COR-L47 (cell line): ENCODE measurements at places on chromosomes 12 and 14.

DNA sequence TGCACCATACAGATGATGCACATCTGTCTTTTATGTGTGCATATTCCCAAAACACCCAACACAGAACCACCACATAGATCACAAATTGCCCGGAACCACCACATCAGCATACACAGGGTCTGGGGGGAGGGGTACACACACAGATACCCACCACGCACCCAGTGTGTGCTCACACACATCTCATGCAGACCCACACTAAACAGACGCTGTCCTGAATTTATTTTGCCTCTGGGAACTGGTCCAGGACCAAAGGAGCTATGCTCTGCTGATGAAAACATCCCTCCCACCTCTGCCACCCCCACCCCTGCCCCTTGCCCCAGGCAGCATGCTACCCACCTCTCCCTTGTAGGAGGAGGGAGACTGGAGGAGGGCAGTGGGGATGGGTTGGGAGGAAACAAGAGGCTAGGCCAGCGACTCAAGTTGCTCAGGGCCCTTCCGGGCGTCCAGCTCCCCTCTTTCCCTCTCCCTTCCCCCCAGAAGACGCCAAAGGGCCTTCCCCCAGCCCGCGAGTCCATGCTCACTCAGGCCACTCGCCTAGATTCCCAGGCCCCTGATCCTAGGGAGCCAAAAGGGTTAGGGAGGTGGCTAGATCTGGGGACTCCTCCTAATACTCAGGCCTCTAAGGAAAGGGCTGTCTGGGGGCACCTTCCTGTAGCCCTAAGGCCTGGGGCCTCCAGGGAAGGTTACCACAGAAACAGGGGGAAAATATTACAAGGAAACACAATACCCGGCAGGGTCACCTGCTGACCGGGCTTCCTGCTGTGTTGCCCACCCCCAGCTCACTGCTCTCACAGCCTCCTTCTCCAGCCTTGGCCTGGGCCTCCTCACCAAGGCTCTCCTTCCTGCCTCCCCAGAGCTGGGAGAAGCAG lies 3.1 kb downstream of the HDAC7 start:
- DNase-seq, result no peak

- DNase-seq, result no peak
Measured at GRCh38 chr12:94209240-94209639, 60.9 kb downstream of the PLXNC1 start.

GRCh38 chr12:55847033-55847432 lies 4.3 kb upstream of the MMP19 start:
- DNase-seq, result no peak

DNA sequence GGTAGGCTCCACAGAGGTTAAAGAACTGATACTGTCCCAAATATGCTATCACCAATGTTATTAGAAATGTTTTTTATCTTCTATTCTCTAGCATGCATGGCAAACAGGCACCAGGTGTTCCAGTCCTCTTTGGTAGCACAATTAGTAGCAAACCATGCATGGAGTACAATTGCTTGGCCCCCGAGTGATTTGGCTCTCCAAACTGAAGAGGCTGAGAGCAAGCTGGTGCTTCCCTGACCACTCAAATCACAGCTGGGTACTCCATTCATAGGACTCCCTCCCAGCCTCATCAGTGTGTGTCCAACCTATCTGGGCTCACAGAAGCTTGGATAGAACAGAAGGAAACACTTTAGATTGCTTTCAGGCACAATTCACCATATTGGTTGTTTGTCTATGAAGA lies 93.4 kb downstream of the DIO2 start:
- DNase-seq, result no peak

- DNase-seq, result no peak
Measured at GRCh38 chr12:124026755-124027745, 54.0 kb downstream of the ZNF664 start.

GRCh38 chr12:98840325-98840724 lies 195.2 kb downstream of the APAF1 start:
- DNase-seq, result no peak
